ENCODE measurements at places on chromosomes 3 and 15.

DNA sequence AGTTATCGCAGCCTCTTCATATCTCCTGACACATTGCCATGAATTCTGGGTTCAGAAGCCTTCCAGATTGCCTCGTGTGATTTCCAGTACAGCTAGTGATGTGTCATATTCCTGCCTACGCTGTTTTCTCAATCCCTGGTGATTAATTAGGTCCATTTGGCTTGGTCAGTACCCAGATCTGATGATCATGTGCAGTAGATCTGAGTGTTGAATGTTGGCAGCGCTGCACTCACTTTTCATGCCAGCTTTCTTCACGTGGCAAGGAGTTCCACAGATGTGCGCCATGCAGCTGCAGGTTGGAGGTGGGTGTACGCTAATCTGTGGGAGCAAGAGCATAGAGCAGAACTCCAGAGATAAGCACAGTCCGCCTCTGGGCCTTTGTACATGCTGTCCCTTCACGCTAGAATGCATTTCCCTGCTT, 86.9 kb upstream of the COL6A5 start:
- no peak for DNase-seq

DNA sequence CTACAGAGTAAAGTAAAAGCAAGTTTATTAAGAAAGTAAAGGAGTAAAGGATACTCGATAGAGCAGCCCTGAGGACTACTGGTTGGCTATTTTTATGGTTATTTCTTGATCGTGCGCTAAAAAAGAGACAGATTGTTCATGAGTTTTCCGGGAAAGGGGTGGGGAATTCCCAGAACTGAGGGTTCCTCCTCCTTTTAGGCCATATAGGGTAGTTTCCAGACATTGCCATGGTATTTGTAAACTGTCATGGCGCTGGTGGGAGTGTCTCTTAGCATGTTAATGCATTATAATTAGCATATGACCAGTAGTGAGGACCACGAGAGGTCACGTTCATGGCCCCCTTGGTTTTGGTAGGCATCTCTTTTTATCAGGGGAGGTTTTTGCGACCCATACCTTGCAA, 213.1 kb downstream of the OSBPL10 start:
- no peak for DNase-seq

DNA sequence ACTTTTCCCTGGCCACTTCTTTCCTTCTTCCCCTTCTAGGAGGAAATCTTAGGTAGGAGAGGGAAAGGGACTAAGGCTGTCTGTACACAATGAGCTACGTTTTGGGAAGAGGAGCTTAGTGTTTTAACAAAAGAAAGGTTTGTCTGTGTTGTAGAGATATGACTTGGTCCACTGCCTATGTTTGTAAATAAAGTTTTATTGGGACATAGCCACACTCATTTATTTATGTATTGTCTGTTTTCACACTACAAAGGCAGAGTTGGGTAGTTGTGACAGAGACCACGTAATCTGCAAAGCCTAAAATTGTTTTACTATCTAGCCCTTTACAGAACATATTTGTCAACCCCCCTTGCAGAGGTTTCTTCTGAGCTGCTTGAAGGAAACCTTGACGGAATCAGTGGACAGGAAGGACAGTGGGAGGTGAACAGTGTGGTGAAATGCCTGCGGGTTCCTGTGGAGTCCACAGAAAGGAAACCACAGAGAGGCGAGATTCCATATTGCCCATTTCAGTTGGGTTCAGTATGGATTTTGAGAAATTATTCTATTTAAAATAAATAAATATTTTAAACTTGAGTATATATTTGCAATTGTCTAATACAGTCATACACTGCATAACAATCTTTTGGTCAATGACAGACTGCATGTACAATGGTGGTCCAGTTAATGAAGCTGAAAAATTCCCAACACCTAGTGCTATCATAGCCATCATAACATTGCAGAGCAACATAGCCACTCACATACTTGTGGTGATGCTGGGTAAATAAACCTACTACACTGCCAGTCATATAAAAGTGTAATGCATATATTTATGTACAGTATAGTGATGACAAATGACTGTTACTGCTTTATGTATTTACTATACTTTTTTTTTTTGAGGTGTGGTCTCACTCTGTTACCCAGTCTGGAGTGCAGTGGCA, 157.9 kb upstream of the NUDT16 start:
- no peak for DNase-seq

- DNase-seq: no peak
Measured at GRCh38 chr3:48232232-48232631, 8.7 kb upstream of the ZNF589 start.

DNA sequence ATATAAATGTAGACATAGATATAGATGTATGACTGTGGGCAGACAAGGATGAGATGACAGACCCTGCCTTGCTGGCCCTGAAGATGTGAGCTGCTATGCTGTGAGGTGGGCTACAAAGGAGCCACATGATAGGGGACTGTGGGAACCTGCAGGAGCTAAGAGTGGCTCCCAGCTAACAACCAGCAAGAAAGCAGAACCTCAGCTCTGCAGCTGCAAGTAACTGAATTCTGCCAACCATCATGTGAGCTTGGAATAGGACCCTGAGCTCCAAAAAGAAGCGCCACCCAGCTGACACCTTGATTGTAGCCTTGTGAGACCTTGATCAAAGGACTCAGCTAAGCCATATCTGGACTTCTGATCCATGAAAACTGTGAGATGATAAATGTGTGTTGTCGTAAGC, 123.3 kb upstream of the GRM7 start:
- DNase-seq: no peak

GRCh38 chr3:141525814-141526213, 39.0 kb downstream of the RASA2 start:
- DNase-seq: no peak

DNA sequence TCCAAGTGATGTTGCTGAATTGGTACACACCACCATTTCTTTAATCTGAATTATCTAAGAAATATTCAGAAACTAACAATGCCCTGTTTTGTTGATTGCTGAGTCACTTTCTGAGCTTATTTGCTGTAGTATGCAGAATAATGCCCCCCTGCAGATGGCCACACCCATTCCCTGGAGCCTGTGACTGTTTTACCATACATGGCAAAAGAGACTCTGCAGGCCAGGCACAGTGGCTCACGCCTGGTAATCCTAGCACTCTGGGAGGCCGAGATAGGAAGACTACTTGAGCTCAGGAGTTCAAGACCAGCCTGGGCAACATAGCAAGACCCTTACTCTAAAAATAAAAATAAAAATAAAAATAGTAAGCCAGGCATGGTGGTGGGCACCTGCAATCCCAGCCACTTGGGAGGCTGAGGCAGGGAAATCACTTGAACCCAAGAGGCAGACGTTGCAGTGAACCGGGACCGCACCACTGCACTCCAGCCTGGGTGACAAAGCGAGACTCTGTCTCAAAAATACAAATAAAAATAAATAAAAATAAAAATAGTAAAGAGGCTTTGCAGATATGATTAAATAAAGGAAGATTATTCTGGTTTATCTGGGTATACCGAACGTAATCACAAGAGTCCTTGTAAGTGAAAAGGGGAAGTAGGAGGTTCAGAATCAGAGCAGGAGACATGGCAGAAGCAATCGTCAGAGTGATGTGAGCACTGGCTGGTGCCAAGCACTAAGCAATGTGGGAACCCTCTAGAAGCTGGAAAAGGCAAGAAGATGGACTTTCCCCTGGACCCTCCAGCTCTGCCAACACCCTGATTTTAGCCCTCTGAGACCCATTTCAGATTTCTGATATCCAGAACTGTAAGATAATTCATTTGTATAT, 19.0 kb downstream of the PCYT1A start:
- DNase-seq: no peak

DNA sequence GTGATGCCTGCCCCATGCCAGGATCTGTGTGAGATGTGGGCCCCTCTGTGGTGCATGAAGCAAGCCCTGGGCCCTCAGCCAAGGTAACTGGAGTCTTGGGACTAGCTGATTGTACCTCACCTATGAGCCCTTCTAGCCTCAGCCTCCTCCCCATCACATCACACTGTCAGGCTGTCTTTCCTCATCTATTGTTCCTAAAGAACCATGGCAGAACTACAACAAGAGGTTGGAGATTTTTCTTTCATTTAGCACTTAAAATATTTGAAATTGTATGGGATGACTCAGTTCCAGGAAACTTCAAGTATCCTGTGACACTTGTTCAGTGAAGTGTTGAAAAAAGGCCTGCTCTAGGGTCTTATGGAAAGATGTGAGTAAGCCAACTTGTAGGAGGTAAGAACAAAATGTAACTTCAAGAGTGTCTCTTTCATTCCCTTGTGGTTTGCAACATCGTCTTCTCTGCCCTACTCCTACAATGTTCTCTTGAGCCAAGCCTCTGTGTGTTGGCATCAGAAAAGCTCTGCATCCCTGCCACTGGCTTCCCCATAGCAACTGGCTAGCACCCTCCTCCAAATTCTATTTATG, 58.7 kb upstream of the TIPARP start:
- DNase-seq: no peak

- DNase-seq: no peak
Measured at GRCh38 chr3:98232489-98232888, 31.6 kb upstream of the OR5H6 start.

- no peak for DNase-seq
Measured at GRCh38 chr15:69677403-69677802, 224.8 kb downstream of the RPLP1 start.

GRCh38 chr3:159234306-159234705, 432.5 kb downstream of the MFSD1 start:
- no peak for DNase-seq
